ENCODE measurements at places on chromosomes 4 and X.

DNA sequence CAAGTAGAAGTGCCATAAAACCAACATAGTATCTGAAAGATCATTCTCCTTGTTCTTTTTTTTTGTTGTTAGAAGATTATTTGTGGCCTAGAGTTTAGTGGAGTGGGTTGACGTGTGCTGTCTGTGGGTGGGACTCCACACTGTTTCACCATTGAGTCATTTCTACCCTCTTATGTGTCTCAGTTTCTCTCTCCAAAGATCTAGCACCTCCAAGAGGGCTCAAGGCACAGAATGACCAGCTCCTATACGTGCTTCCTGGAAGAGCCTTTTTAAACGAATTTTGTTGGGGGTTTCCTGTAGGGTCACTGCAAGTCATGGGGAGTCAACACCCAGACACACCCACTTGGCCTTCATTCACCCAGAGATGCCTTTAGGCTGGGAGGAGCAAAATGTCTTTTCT, 150.1 kb downstream of the KLF8 start:
- no peak for DNase-seq

GRCh38 chrX:42247241-42247640, 323.9 kb upstream of the CASK start:
- no peak for DNase-seq

DNA sequence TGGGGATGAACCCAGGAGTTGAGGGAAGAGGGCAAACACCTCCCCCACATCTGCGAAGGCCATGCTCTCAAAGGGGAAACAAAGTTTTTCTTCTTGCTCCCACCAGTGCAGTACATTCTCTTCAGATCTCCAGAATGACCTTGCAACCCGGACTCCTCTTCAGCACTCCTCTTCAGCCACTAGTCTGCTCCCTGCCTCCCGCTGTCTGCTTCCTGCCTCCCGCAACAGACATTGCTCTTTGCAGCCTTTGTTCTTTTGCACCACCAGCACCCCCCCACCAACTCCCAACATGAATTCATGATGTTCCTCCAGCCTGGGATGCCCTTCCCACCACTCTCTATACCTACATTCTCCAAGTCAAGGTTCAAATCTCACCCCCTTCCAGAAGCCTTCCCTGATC, 32.1 kb downstream of the UTP14A start:
- DNase-seq, result peak; percentile 36

- no peak for DNase-seq
Observed at GRCh38 chr4:27182211-27182610, 321.6 kb downstream of the STIM2 start.

GRCh38 chr4:17968721-17969120, 52.8 kb downstream of the LCORL start:
- DNase-seq, result no peak

DNA sequence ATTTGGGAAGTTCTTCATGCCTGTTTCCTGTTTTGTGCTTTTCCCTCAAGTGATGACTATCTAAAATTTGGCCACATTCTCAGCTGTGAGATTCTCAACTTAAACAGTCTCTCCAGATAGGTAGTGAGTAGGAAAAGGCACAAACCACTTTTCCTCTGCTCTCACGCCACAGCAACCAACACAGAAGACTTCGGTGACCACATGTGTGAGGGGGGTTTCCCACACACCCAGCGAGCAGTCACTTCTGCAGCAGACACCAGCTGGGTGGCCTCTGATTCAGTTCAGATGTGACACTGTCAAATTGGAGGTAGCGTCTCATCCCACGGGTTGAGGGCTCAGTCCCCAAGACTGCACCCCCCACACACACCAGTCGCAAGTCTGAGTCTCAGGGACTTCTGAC, 25.1 kb upstream of the CLDN34 start:
- DNase-seq, result no peak

- no peak for DNase-seq
Observed at GRCh38 chr4:1793496-1793840, 375 bp downstream of the FGFR3 start.

GRCh38 chr4:102604222-102604940, 103.2 kb downstream of the NFKB1 start:
- no peak for DNase-seq

DNA sequence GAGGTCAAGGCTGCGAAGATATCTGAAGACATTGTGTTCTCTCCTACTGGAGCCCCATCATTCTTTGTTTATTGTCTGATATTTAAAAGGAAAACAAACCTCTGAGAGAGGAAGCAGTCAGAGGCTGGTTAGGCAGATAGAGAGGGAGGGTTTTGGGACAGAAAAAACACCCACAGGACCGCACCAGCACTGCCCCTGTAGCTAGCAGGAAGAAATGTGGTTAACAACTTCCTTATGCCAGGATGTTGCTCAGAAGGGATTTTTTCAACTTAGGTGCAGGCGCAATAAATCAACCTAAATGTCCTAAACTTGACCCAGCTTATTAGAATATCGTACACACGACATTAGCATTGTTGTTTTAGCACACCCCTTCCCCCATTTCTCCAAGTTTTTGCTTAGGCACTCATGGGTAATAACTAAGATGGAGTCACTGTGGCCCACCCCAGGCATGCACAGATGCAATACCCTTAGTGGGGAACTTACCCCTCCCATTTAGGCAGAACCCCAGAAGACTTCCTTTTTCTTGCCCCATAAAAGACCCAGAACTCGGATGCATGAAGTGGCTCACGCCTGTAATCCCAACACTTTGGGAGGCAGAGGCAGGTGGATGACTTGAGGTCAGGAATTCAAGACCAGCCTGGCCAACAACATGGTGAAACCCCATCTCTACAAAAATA, 2.8 kb upstream of the ZNF718 start:
- DNase-seq, result no peak
